ENCODE measurements at places on chromosomes 3 and 15.

- no peak for DNase-seq
Observed at GRCh38 chr15:57256939-57257338, 119.4 kb upstream of the CGNL1 start.

DNA sequence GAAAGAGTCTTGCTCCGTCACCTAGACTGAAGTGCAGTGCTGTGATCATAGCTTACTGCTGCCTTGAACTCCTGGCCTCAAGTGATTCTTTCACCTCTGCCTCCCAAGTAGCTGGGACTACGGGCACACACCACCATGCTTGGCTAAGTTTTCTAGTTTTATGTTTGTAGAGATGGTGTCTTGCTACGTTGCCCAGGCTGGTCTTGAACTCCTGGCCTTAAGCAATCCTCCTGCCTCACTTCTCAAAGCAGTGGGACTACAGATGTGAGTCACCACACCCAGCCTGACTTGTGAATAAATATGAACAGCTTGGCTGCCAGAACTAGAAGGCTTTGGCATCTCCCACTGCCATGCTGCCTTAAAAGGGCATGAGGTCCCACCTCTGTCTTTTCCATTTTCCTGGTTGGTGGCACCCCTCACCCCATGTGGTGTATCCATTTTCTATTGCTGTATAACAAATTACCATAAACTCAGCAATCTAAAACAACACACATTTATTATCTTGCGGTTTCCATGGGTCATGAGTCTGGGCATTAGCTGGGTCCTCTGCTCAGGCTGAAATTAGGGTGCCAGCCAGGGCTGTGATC lies 44.3 kb downstream of the PTPRG start:
- DNase-seq = no peak

- DNase-seq = no peak
Observed at GRCh38 chr3:89314454-89315098, 207.2 kb downstream of the EPHA3 start.

GRCh38 chr3:193842029-193842798 lies 249.2 kb downstream of the OPA1 start:
- DNase-seq = no peak

DNA sequence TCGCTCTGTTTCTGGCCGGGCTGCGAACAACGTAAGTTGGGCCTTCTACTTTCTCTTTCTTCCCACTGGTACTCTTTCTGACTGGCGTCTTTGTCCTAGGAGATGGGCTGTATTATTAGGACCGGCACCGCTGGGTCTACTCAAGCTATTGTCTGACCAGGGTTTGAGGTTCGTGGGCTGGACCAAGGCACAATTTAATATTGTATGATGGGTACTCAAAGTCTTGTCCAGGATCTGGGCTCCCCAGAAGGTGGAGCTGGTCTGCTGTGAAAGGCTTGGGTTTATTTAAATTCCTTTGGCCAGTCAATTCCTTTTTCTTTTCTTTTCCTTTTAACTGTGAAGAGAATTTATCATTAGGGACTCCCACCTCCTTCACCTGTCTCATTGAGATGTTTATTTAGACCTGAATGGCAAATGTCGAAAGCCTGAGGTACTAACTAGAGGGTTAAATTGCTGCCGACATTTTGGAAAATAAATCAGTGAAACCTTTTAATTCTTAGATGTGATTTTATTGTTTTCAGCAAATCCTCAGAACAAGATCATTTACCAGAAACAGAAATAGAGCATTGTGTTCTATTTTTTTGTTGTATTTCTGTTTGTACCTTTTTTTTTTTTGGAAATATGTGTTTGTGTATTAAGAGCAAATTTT lies 410 bp downstream of the LRRC49 start:
- no peak for DNase-seq

DNA sequence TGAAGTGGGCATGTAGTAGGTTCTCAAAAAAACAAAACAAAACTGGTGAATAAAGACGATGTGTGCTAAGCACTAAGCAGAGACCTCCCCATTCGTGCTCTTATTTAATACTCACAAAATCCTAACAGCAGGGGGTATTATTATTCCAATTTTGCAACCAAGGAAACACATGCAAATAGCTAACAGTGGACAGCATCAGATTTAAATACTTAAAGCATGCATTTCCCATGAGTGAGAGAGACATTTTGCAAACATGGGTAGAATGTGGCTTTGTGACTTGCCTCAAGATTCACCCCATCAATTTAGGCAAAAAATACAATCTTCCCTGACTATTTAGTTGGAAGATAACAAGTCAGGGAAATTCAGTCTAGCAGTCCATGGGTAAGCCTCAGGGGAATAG lies 946.2 kb upstream of the CFAP20DC start:
- DNase-seq = no peak

DNA sequence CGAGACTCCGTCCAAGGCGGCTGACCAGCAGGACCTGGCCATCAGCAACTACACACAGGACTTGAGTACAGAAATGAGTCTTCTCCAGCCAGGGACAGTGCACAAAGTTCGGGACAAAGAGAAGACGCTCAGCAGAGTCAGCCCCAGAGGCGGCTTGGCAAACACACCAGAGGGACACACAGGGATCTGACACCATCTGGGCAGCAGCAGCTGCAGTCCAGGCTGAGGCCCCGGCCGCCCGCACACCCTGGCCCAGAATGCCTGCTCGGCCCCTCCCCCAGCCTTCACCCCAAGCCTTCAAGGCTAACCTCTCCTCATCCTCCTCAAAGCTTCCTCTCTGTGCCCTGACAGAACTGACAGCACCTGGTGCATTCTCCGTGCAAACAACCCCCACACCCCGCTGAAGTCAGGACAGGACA lies 61.1 kb downstream of the XXYLT1 start:
- DNase-seq = no peak

DNA sequence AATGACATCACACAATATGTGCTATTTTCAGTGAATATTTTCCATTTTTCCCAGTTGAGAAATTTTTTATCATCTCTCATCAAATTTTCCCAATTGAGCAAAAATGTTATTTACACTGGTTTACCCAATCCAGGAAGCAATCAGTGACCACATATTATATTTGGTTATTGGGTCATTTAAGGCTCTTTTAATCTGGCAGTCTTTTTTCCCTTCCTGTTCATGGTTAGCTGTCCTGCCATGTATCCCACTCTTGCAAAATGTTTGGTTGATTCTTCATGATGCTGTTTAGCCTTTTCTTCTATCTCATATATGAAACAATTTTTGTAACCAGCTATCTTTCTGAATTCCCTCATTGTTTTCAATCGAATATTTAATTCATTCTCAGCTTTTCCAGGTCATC lies 626.0 kb downstream of the RBMS3 start:
- DNase-seq = no peak

DNA sequence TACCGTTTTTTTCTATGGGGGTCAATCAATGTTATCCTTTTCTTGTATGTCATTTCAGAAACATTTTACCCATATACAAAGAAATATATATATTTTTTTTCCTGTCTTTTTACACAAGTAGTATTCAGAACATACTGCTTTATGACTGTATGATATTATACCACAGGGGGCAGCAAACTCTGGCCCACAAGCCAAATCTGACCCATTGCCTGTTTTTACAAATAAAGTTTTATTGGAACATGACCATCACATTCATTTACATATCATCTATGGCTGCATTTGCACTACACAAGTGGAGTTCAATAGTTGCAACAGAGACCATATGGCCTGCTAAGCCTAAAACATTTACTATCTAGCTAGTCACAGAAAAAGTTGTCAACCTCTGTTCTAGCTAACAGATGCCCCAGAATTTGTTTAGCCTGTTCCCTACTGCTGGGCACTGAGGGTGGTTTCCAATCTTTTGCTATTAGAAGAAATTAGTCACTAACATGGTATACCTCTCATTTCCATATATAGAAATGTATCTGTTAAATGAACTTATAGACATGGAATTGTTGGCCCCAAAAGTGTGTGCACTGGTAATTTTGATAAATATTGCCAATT lies 57.7 kb downstream of the BFSP2 start:
- no peak for DNase-seq

GRCh38 chr15:23646165-23647000 lies 1.3 kb downstream of the MAGEL2 start:
- DNase-seq = no peak

DNA sequence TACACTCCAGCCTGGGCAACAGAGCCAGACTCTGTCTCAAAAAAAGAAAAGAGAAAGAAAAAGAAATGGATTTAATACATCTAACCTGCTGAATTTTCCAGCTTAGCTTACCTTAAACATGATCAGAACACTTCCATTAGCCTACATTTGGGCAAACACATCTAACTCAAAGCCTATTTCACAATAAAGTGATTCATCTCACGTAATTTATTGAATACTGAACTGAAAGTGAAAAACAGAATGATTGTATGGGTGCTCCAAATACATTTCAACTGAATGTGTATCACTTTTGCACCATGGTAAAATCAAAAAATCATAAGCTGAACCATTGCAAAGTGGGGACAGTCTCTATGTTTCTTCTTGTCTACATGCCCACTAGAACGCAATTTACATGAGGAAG lies 9.0 kb downstream of the PIK3R4 start:
- no peak for DNase-seq

DNA sequence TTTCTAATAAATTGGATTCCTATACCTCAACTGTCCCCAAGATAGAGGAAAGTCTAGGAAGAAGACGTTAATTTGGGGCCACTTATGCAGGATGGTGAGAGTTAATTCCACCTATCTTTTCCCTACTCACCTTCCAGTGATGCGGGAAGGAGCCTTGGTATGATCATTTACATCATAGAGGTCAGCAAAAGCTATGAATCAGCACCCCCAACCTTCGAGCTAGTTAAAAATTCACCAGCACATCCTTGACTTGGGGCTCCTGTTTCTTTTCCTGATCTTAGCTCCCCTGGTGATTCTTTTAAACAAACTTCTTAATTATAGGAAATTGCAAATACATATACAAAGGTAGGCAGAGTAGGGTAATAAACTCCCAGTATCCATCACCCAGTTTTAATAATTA lies 366.6 kb downstream of the SOX2 start:
- no peak for DNase-seq

DNA sequence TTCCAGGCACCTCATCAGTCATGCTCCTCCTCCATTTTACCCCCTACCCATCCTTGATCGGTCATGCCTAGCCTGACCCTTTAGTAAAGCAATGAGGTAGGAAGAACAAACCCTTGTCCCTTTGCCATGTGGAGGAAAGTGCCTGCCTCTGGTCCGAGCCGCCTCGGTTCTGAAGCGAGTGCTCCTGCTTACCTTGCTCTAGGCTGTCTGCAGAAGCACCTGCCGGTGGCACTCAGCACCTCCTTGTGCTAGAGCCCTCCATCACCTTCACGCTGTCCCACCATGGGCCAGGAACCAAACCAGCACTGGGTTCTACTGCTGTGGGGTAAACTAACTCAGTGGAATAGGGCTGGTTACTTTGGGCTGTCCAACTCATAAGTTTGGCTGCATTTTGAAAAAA lies 52.6 kb downstream of the CAPN3 start:
- no peak for DNase-seq

GRCh38 chr3:47871389-47871788 lies 68.5 kb downstream of the DHX30 start:
- no peak for DNase-seq

GRCh38 chr3:19446687-19447086 lies 298.4 kb downstream of the KCNH8 start:
- DNase-seq = no peak

GRCh38 chr3:126346466-126346865 lies 10.7 kb downstream of the KLF15 start:
- DNase-seq = no peak

GRCh38 chr15:57251941-57252340 lies 124.4 kb upstream of the CGNL1 start:
- DNase-seq = no peak

DNA sequence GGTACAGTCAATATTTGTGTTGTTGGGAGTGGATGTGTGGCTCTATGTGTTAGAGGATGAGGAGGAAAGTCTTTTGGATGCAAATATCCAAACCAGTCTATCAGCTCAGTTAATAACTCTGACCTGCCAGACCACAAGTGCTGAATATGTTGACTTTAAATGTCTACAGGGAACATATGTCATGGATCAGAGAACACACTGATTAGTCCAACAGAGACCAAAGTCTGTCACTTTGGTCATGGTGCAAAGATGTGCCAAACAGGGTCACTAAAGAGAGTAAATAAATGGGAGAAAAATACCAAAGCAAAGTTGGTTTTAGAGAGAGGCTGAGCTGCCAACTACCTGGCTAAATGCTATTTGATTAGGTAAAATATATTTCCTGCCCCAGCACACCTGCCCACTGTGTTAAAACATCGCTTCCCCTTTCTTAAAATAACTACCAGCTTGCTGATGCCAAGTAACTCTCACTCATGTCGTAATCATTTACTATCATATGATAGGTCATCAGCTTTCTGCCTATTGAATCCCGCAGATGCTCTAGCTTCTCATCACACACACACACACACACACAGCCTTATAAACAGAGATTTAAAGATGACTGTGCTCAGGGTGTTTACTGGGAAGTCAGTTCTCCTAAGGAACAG lies 173.3 kb downstream of the PDZRN3 start:
- no peak for DNase-seq

GRCh38 chr3:5231487-5231886 lies 44.0 kb downstream of the EDEM1 start:
- DNase-seq = no peak

- DNase-seq = no peak
Observed at GRCh38 chr15:39608185-39609139, 27.6 kb downstream of the THBS1 start.

GRCh38 chr3:156491192-156491591 lies 63.7 kb downstream of the SSR3 start:
- no peak for DNase-seq

DNA sequence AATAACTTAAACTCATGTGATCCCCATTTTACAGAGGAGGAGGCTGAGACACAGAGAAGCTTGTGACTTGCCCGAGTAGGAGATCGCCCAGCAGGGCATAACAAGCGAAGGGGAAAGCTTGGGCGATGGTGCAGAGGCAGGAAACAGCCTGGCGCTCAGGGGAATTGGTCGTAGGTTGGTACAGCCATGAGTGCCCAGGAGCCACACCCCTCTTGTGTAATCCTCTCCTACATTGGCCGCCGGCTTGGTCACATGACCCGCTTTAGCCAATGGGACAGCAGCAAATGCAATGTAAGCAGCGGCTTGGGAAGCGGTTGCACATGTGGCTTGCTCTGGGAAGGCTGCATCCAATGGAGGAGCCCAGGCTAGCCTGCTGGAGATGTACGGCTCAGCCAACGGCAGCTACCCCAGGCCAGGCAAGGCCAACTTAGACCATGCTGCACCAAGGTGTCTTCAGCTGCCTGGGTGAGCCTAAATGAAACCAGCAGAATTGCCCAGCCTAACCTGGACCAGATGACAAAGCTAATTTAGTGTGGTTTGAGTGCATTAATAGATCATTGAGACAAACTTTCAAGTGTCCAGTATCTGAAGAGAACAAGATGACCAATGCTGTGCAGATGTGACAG lies 50.3 kb upstream of the SLC6A6 start:
- no peak for DNase-seq

GRCh38 chr15:23877502-23878412 lies 190.7 kb upstream of the NDN start:
- DNase-seq = no peak
